ENCODE measurements at places on chromosomes 4 and X. TPM values are rescaled to one million over a fixed set of nuclear protein-coding genes. Genes with fewer than 3 reads are reported as not detected.

NPY2R gene
- total RNA-seq, result 3.3 TPM

STK32B gene
- total RNA-seq, result 12.6 TPM

PPP4R3C gene
- not detected for total RNA-seq

CT55 gene
- 0.17 TPM for total RNA-seq

LARP7 gene
- 65.1 TPM for total RNA-seq

NPNT gene
- total RNA-seq, result 95.3 TPM

PRRG3 gene
- 4.4 TPM for total RNA-seq

PHOX2B gene
- total RNA-seq, result 0.11 TPM

ANK2 gene
- total RNA-seq, result 512 TPM

PRDM5 gene
- 57.1 TPM for total RNA-seq

ADGRA3 gene
- total RNA-seq, result 44.5 TPM

SPANXN4 gene
- total RNA-seq, result not detected

TAF7L gene
- 0.20 TPM for total RNA-seq

CYP2U1 gene
- 22.0 TPM for total RNA-seq

GLUD2 gene
- 4.7 TPM for total RNA-seq

DRD5 gene
- 2.2 TPM for total RNA-seq

FGG gene
- total RNA-seq, result not detected

RS1 gene
- not detected for total RNA-seq

SPACA5 gene
- total RNA-seq, result not detected

CCDC158 gene
- 0.99 TPM for total RNA-seq

BLOC1S4 gene
- 6.5 TPM for total RNA-seq

ADH1C gene
- 2.5 TPM for total RNA-seq

ANAPC4 gene
- 48.8 TPM for total RNA-seq
